ENCODE measurements at places on chromosomes 3 and 15. TPM values are rescaled to one million over a fixed set of nuclear protein-coding genes. Genes with fewer than 3 reads are reported as not detected.

GRCh38 chr3:31800436-31800835 lies 180.6 kb downstream of the OSBPL10 start:
- H3K36me3 ChIP-seq = no peaks in the 10 kb centered on the region
- H3K4me3 ChIP-seq = no peak overlapping the region
- H3K27me3 ChIP-seq = no peaks in the 10 kb centered on the region

DNA sequence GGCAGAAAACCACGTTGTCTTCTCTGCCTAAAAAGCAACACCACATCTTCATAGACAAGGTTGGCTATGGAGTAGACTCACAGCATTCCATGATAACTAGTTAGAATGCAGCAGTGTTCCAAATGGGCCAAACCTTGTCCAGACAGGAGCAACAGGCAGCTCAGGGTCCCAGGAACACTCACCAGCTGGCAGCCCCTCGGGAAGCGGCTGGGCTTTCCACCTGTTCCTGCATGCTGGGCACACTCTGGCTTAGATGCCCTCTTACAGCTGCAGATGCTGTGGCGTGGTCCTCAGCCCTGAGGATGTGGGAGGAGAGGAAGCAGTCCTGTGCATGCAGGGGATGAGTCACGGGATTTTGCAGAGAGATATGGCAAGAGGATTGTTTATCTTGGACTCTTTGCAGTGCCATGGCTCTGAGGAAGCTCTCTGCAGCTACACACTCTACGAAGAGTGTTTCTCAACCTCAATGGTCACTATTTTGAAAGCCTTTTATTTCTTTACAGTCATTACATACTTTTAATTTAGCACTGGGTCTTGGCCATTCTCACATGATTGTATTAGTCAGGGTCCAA lies 11.3 kb downstream of the NRROS start:
- peaks cover 68% of the 10 kb centered on the region for H3K4me1 ChIP-seq
- H3K27me3 ChIP-seq = no peaks in the 10 kb centered on the region
- H3K27ac ChIP-seq = no peak overlapping the region
- no peak overlapping the region for H3K4me3 ChIP-seq
- no peak for DNase-seq

GRCh38 chr3:21913791-21914190 lies 162.8 kb upstream of the ZNF385D start:
- H3K4me3 ChIP-seq = no peak overlapping the region
- no peaks in the 10 kb centered on the region for H3K36me3 ChIP-seq
- no peaks in the 10 kb centered on the region for H3K4me1 ChIP-seq
- DNase-seq = no peak
- no peak overlapping the region for H3K27ac ChIP-seq
- H3K27me3 ChIP-seq = no peaks in the 10 kb centered on the region

DNA sequence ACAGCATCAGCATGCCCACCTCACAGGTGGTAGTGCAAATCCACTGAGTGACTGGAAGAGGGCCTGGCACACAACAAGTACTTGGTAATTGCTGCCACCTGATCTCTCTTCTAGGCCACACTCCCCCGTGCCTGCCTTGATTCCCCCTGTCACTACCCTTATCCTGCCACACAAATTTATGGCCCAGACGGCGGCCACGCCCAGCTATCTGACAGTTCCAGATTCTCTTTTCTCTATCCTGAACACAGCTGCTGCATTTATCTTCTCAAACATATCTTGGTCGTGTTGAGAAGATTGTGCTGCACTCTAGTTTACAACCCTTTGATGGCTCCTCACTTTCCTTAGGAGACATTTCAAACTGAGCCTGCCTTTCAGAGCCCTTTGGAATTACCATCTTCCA lies 585.2 kb downstream of the NTRK3 start:
- DNase-seq = no peak
- H3K27ac ChIP-seq = no peak overlapping the region
- no peaks in the 10 kb centered on the region for H3K4me1 ChIP-seq
- no peaks in the 10 kb centered on the region for H3K36me3 ChIP-seq

DNA sequence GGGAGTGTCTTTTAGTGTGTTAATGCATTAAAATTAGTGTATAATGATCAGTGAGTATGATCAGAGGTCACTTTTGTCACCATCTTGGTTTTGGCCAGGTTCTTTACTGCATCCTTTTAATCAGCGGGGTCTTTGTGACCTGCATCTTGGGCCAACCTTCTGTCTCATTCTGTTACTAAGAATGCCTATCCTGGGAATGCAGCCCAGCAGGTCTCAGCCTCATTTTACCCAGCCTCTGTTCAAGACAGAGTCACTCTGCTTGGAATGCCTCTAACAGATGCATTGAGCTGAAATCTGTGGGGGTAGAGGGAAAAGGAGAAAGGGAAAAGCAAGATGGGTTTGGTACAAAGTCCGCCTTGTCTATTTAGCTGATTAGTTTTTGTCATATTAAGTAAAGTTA lies 5.3 kb upstream of the BLOC1S6 start:
- H3K27me3 ChIP-seq = no peaks in the 10 kb centered on the region
- H3K27ac ChIP-seq = no peak overlapping the region
- H3K4me1 ChIP-seq = peaks cover 9% of the 10 kb centered on the region

- H3K4me1 ChIP-seq = no peaks in the 10 kb centered on the region
- no peak overlapping the region for H3K27ac ChIP-seq
- no peaks in the 10 kb centered on the region for H3K27me3 ChIP-seq
- H3K36me3 ChIP-seq = peaks cover 35% of the 10 kb centered on the region
- DNase-seq = no peak
Observed at GRCh38 chr3:48856469-48856868, 8.8 kb upstream of the PRKAR2A start.

DNA sequence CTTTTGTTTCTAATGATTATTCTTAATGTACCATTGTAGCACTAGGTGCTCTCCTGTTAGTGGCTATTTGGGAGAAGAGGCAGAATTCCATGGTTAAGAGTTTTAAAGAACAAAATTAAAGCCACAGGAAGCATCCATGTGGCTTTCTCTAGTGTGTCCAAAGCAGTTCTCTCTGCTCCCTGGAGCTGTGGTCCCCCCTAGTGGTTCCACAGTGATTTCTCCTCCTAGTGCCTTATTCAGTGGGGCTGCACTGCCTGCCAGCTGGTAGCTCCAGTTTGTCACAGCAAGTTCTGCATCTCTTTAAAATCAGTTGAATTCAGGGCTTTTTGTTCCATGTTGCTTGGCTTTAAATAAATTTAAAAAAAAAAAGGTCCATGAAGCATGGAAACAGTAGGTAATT lies 39.6 kb upstream of the FAM98B start:
- DNase-seq = no peak
- H3K36me3 ChIP-seq = no peaks in the 10 kb centered on the region
- H3K27me3 ChIP-seq = no peaks in the 10 kb centered on the region
- H3K4me1 ChIP-seq = no peaks in the 10 kb centered on the region
- no peak overlapping the region for H3K27ac ChIP-seq

DNA sequence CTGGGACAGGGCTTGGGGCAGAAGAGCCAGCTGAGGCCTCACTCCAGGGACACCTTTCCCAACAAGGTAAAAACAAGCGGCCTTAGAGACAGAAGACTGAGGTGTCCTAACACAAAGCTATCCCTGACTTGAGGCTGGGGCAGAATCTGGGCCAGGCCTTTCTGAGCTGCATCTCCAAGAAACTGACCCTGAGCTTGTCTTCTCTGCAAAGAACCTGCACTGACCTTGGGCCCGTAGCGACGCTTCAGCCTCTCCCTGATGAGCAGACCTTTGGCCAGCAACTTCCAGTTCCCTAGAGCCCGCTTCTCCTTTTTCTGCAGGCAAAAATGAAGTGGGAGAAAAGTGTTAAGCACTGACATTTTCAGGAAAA lies 22.2 kb downstream of the TMEM43 start:
- no peak for DNase-seq
- no peaks in the 10 kb centered on the region for H3K27me3 ChIP-seq
- peaks cover 35% of the 10 kb centered on the region for H3K4me1 ChIP-seq
- H3K4me3 ChIP-seq = no peak overlapping the region

- peaks cover 11% of the 10 kb centered on the region for H3K4me1 ChIP-seq
- no peak for DNase-seq
- no peak overlapping the region for H3K4me3 ChIP-seq
- no peaks in the 10 kb centered on the region for H3K36me3 ChIP-seq
Observed at GRCh38 chr15:100053474-100054121, 288.2 kb downstream of the ADAMTS17 start.

GRCh38 chr3:10137178-10137577 lies 4.4 kb upstream of the VHL start:
- DNase-seq = no peak
- peaks cover 5% of the 10 kb centered on the region for H3K4me1 ChIP-seq
- H3K27me3 ChIP-seq = no peaks in the 10 kb centered on the region

GRCh38 chr3:53005854-53006513 lies 39.9 kb downstream of the SFMBT1 start:
- no peaks in the 10 kb centered on the region for H3K36me3 ChIP-seq
- no peak for DNase-seq
- H3K4me1 ChIP-seq = no peaks in the 10 kb centered on the region

DNA sequence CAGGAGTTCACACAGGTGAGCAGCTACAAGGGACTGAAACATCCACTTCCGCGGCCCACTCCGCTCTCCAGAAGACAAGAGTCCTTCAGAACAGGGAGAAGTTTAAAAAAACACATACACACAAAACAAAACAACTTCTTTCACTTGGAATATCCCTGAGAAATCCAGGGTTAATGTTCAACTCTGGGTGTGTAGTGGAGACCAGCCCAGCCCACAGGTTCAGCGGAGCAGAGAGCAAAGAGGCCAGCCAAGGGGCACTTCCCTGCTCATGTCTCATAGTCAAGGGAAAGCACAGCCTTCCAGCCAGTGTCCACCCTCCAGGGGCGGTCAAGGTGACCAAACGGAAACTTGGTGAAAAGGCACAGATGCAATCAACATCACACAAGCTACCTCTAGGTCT lies 41.6 kb downstream of the WNT5A start:
- no peaks in the 10 kb centered on the region for H3K36me3 ChIP-seq
- no peak for DNase-seq
- H3K4me3 ChIP-seq = no peak overlapping the region
- H3K27me3 ChIP-seq = no peaks in the 10 kb centered on the region
- no peak overlapping the region for H3K27ac ChIP-seq

Gene CCDC13
- 0.35 TPM for total RNA-seq

Gene ISLR2
- not detected for total RNA-seq

Gene CYP11A1
- total RNA-seq = not detected

Gene SLC22A13
- total RNA-seq = 0.16 TPM

Gene CP
- total RNA-seq = not detected

Gene IRAK2
- total RNA-seq = 10.4 TPM

Measured in natural killer cell (primary cell).